ENCODE measurements at places on chromosomes 2 and 18. TPM values are rescaled to one million over a fixed set of nuclear protein-coding genes. Genes with fewer than 3 reads are reported as not detected.

The LRRC30 gene
- total RNA-seq, result 0.32 TPM

The XRCC5 gene
- 247 TPM for total RNA-seq

The CD226 gene
- 3.6 TPM for total RNA-seq

The HOXD12 gene
- total RNA-seq, result 2.2 TPM

GRCh38 chr2:109613081-109613921, 465 bp downstream of the SEPTIN10 start:
- DNase-seq, result no peak

GRCh38 chr2:52210161-52210560, 1178.2 kb upstream of the NRXN1 start:
- DNase-seq, result no peak

- no peak for DNase-seq
Observed at GRCh38 chr2:27823569-27823968, 52.0 kb downstream of the MRPL33 start.

GRCh38 chr18:55833543-55833942, 245.6 kb upstream of the TCF4 start:
- DNase-seq, result no peak

- peak; percentile 74 for DNase-seq
Observed at GRCh38 chr2:216519154-216519762, 20.6 kb downstream of the RPL37A start.

DNA sequence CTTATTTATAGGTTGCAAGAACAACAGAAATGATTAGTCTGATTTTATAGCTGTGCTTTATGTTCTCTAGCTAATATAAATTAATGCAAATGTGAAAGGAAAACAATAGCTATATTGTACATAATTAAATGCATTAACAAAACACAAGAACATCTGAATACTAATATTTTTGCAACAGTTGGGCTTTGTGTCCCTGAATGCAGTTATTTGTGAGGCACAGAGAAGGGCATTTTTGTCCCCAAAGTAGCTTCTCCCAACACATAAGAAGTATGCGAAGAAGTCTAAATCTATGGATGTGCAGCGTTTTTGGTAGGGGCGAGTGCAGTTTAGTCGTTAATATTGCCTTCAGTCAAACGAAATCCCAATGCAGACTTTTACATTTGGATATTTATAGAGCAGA, 110.0 kb downstream of the MBP start:
- no peak for DNase-seq

- DNase-seq, result no peak
Observed at GRCh38 chr18:21853016-21853415, 112.4 kb downstream of the MIB1 start.

DNA sequence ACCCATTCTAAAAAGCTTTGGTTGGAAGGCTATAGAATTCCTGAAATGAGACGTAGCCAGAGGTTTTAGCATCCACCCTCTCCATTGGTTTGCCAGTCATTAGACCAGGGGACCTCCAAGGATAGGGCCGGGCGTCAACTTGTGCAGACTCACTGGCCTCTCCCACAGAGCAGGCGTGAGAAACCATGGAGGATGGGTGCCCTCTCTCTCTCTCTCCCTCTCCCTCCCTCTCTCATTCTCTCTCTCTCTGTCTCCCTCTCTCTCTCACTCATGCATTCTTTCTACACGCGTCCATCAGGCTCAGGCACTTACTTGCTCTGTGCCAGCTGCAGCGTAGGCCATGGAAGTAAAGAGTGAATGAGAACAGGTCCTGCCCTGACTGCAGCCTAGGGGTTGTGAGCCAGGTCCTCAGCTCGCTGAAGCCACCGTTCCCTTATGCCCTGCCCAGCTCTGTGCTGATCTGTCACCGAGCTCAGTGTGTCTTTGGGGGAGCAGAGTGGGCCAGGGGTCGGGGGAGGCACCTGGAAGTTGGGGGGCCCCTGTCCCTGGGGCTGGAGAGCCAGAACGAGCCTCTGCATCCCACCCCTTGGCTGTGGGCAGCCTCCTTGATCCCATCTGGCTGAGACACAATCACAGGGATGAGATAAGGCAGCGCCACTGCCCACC, 304.4 kb upstream of the HS6ST1 start:
- no peak for DNase-seq

GRCh38 chr2:168560817-168561499, 104.9 kb downstream of the CERS6 start:
- no peak for DNase-seq

DNA sequence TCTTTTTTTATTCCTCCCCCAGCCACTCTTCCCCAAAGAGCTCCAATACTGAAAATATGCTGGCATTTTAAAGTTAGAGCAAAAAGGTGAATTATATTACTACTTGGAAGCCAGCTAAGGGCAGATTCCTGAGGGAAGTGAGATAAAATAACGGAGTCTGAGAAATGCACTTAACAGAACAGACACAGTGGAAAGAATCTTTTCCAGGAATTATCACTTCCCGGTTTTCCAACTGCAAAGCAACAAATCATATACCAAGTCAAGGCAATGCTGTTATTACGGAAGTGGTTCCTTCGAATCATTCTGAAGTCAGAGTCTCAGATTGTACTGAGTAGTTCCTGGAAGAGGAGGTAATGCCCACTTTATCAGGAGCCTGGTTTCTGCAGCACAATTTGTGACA, 435.0 kb upstream of the SPRED2 start:
- DNase-seq, result peak; percentile 31
